ENCODE measurements at places on chromosomes 2 and 18. TPM values are rescaled to one million over a fixed set of nuclear protein-coding genes. Genes with fewer than 3 reads are reported as not detected.

Gene GAREM1
- 5.2 TPM for total RNA-seq

Gene BZW1
- total RNA-seq: 193 TPM

Gene LINC00305
- not detected for total RNA-seq

Gene ANXA4
- total RNA-seq: 204 TPM

Gene KLHL41
- total RNA-seq: under 0.01 TPM

Gene IL1R2
- not detected for total RNA-seq

Gene MPP4
- 2.3 TPM for total RNA-seq

Gene PDCD1
- not detected for total RNA-seq

Gene DLX1
- total RNA-seq: 0.16 TPM

Gene PRKRA
- 48.2 TPM for total RNA-seq

Gene ARHGAP28
- 8.9 TPM for total RNA-seq

Gene HES6
- 15.8 TPM for total RNA-seq

Gene SPP2
- total RNA-seq: not detected

Gene PSMA8
- not detected for total RNA-seq

Gene RBFA
- total RNA-seq: 30.0 TPM

Gene SERPINB8
- total RNA-seq: 7.8 TPM

Gene FASTKD2
- total RNA-seq: 15.6 TPM

Gene ABCG8
- total RNA-seq: not detected

Gene CROCC2
- not detected for total RNA-seq

Gene IL37
- total RNA-seq: not detected

Gene RNF103
- total RNA-seq: 9.3 TPM

Gene AUP1
- 120 TPM for total RNA-seq

Gene HAAO
- 1.9 TPM for total RNA-seq

Gene RSAD2
- total RNA-seq: not detected

Gene USP34
- 55.6 TPM for total RNA-seq

Gene ELOA2
- total RNA-seq: not detected

Gene XDH
- 0.51 TPM for total RNA-seq

Gene GLI2
- 25.5 TPM for total RNA-seq

Gene AGFG1
- 51.8 TPM for total RNA-seq

Gene HOXD4
- total RNA-seq: 14.5 TPM

Gene NEU2
- total RNA-seq: not detected

Gene BCL2L11
- total RNA-seq: 11.7 TPM

Gene FKBP1B
- total RNA-seq: 15.2 TPM

Gene SLC19A3
- total RNA-seq: 0.16 TPM

Gene POMC
- 6.5 TPM for total RNA-seq

Gene TUBA4B
- total RNA-seq: not detected

Gene CTLA4
- not detected for total RNA-seq

Gene BMP10
- total RNA-seq: not detected

Gene ATL2
- total RNA-seq: 18.8 TPM

Gene SKA1
- 35.8 TPM for total RNA-seq

Gene HOXD13
- total RNA-seq: not detected

Gene PDE1A
- 2.7 TPM for total RNA-seq

Gene SERPINB7
- total RNA-seq: not detected

Gene NDC80
- total RNA-seq: 1.0 TPM

Gene CIB4
- total RNA-seq: not detected

Gene STAT4
- under 0.01 TPM for total RNA-seq

Gene DOK6
- 5.2 TPM for total RNA-seq

Gene C2orf66
- not detected for total RNA-seq

Gene HAUS1
- 37.9 TPM for total RNA-seq

Gene METAP1D
- total RNA-seq: 3.1 TPM

Gene TIA1
- total RNA-seq: 46.0 TPM

Gene MATN3
- total RNA-seq: 9.9 TPM

Gene OSBPL6
- total RNA-seq: 7.0 TPM

Measured in mesangial cell (primary cell).